ENCODE measurements at places on chromosomes 3 and 15.

GRCh38 chr15:85595804-85596536 lies 198.8 kb downstream of the KLHL25 start:
- no peak for DNase-seq
- H3K36me3 ChIP-seq, result no peaks in the 10 kb centered on the region
- H3K4me1 ChIP-seq, result peaks cover 5% of the 10 kb centered on the region
- H3K27ac ChIP-seq, result no peak overlapping the region
- no peak overlapping the region for H3K4me3 ChIP-seq
- H3K27me3 ChIP-seq, result no peaks in the 10 kb centered on the region

GRCh38 chr15:59247364-59247763 lies 40.7 kb downstream of the LDHAL6B start:
- no peaks in the 10 kb centered on the region for H3K36me3 ChIP-seq
- no peak overlapping the region for H3K27ac ChIP-seq
- no peaks in the 10 kb centered on the region for H3K27me3 ChIP-seq
- no peaks in the 10 kb centered on the region for H3K4me1 ChIP-seq
- no peak for DNase-seq
- no peak overlapping the region for H3K4me3 ChIP-seq

DNA sequence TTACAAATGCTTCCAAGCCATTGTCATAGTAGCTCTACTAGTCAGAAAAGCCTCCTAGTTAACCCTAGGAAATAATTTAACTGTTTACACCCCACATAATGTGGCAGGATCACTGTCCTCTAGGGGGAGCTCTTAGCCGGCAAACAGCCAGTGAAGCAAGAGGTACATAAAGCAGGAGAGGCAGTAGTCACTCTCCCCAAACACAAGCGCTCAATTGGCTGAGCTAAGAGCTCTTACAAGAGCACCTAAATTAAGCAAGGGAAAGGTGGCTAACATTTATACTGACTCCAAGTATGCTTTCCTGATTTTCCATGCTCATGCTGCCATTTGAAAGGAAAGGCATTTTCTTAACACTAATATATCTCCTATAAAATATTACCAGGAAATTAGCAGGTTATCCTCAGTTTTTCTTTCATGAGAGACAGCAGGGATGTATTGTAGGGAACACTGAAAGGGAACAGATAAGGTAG lies 37.6 kb downstream of the NCEH1 start:
- no peak overlapping the region for H3K27ac ChIP-seq
- H3K36me3 ChIP-seq, result no peaks in the 10 kb centered on the region
- H3K27me3 ChIP-seq, result no peaks in the 10 kb centered on the region
- H3K4me1 ChIP-seq, result no peaks in the 10 kb centered on the region

GRCh38 chr15:92606126-92606835 lies 49.3 kb downstream of the FAM174B start:
- H3K27ac ChIP-seq, result no peak overlapping the region
- no peak overlapping the region for H3K4me3 ChIP-seq
- no peaks in the 10 kb centered on the region for H3K4me1 ChIP-seq

- no peak overlapping the region for H3K27ac ChIP-seq
- no peaks in the 10 kb centered on the region for H3K36me3 ChIP-seq
- no peak for DNase-seq
- H3K4me3 ChIP-seq, result no peak overlapping the region
These were observed 53.0 kb downstream of the SLC6A1 start for GRCh38 chr3:11045536-11045935.

GRCh38 chr3:169603661-169604060 lies 59.9 kb downstream of the MECOM start:
- H3K36me3 ChIP-seq, result no peaks in the 10 kb centered on the region
- no peak for DNase-seq
- H3K27ac ChIP-seq, result no peak overlapping the region
- H3K4me3 ChIP-seq, result no peak overlapping the region

DNA sequence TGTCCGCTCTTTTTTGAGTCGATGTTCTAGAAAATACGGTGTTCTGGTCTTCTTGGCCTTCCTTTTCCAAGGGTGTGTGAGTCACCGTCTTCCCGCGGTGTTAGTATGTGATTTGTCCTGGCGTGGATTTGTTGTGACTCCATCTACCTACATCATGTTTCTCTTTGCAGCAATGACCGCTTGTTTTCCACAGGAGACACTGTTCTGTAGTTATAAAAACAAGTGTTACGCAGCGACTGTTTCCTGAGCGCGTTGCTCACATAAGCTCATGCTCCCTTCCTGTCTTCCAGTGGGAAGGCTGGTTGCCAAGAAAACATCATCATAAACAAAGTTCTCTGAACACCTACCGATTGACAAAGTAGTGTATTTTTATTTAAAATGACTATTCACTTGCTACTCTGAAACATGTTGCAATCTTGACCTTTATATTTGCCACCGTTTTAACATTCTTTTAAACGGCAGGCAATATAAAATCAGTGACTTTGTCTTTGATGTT lies 19.0 kb downstream of the USP13 start:
- no peaks in the 10 kb centered on the region for H3K4me1 ChIP-seq
- DNase-seq, result peak; percentile 33
- no peaks in the 10 kb centered on the region for H3K27me3 ChIP-seq
- H3K36me3 ChIP-seq, result no peaks in the 10 kb centered on the region
- H3K27ac ChIP-seq, result peak overlapping the region; percentile 10

DNA sequence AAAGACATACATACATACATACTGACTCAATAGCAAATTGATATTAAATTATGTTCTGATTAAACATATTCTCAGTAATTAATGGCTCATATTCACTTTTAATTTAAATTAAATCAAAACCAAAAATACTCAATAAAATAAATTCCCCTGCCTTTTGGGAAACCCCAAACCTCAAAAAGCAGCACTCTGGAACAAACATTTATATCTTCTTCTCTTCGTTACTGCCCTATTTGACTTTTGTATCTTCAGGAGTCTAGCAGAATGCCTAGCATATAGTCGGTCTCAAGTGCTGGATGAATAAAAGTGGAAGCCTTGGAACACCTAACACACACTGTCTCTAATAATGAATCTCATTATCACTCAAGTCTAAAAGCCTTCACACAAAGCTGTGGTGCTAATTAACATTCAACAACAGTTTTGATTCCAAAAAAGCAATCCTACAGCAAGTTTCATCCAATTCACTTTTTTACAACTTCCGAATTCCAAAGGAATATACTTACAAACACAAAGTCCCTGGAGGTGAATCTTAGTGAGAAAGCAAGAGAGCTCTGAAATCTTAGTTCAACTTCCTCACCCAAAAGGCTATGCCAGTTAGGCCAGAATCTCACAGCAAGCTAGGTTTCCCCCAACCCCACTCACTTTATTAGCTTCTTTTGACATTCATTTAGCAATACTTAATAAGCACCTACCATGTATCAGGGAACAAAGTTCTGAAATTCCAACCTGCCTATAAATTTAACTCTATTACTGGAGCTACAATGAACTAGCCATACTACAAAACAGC lies 35.0 kb downstream of the GSK3B start:
- no peaks in the 10 kb centered on the region for H3K27me3 ChIP-seq
- no peaks in the 10 kb centered on the region for H3K4me1 ChIP-seq
- no peak overlapping the region for H3K4me3 ChIP-seq
- no peak overlapping the region for H3K27ac ChIP-seq
- no peak for DNase-seq

DNA sequence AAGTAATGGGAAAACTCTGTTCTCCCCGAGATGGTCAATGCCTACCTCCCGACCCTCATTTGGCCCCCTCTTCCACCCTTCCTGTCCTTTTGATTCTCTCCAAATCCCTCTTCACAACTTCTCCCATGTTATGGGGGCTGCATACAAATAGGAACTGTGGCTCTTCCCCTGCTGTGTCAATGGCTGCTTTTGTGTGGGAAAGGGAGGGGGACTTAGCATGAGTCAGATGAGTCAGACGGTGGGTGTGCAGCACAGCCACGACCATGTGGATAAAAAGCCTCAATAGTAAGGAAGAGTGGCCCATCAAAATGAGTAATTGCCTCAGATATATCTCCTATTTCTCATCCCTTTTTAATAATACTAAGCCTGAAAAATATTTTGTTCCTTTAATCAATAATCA lies 31.9 kb downstream of the SPATA16 start:
- no peaks in the 10 kb centered on the region for H3K36me3 ChIP-seq
- H3K4me1 ChIP-seq, result no peaks in the 10 kb centered on the region
- no peak overlapping the region for H3K4me3 ChIP-seq

GRCh38 chr3:122146466-122146865 lies 37.0 kb upstream of the CASR start:
- no peak overlapping the region for H3K27ac ChIP-seq
- H3K4me1 ChIP-seq, result no peaks in the 10 kb centered on the region
- no peaks in the 10 kb centered on the region for H3K36me3 ChIP-seq
- H3K27me3 ChIP-seq, result no peaks in the 10 kb centered on the region

- no peak overlapping the region for H3K27ac ChIP-seq
- no peaks in the 10 kb centered on the region for H3K27me3 ChIP-seq
- H3K4me3 ChIP-seq, result no peak overlapping the region
- no peaks in the 10 kb centered on the region for H3K4me1 ChIP-seq
These were observed 19.7 kb upstream of the TM4SF19 start for GRCh38 chr3:196357905-196358304.

DNA sequence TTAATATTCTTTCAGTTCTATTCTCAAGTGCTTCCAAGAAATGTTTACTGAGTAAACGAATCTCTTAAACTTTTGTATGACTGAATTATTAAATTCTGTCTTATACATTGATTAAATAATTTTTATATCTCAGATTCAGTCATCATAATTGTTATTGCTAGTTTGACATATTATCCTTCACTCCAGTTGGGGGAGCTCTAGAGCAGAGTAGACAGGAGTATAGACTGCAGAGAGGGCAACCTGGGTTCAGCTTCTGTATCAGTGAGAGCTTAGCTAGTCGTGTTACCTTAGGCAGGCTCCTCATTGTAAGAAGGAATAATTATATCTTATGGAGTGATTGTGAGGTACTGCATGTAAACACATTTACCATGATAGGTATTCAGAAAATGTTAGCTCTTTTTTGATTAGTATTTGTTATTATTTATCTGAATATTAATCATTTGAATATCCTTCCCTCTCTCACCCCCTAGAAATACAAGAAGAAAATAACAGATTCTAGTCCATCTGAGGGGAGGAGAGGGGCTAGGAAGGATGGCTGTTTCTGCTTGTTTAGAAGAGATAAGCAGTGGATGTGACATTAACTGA lies 31.0 kb upstream of the ZCWPW2 start:
- no peak overlapping the region for H3K27ac ChIP-seq
- DNase-seq, result no peak
- H3K36me3 ChIP-seq, result peaks cover 6% of the 10 kb centered on the region
- no peaks in the 10 kb centered on the region for H3K27me3 ChIP-seq
- H3K4me3 ChIP-seq, result no peak overlapping the region

DNA sequence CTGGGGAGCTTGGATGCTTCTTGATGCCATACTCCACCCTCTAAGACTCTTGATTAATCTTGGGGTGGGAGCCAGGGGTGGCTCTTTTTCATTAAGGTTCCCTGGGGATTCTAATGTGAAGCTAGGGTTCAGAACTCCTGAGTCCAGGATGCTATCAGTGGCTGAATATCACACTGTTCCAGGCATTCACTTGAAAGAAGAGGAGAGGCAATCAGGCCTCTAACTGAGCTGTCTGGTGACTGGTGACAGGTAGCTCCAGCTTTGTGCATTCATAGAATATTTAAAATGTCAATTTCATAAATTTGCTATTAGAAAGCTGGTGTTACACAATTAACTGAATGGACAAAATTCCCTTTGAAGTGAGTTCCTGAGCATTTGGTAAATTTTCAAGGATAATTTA lies 139.0 kb downstream of the CHDH start:
- H3K4me1 ChIP-seq, result no peaks in the 10 kb centered on the region
- H3K4me3 ChIP-seq, result no peak overlapping the region
- no peak for DNase-seq

GRCh38 chr15:66876731-66877476 lies 174.9 kb downstream of the SMAD6 start:
- no peaks in the 10 kb centered on the region for H3K4me1 ChIP-seq
- DNase-seq, result no peak
- H3K27ac ChIP-seq, result peak overlapping the region; percentile 30
- no peaks in the 10 kb centered on the region for H3K36me3 ChIP-seq
- H3K4me3 ChIP-seq, result no peak overlapping the region

GRCh38 chr3:32438596-32439344 lies 47.1 kb downstream of the CMTM7 start:
- H3K4me3 ChIP-seq, result no peak overlapping the region
- no peaks in the 10 kb centered on the region for H3K27me3 ChIP-seq
- H3K36me3 ChIP-seq, result no peaks in the 10 kb centered on the region
- H3K4me1 ChIP-seq, result no peaks in the 10 kb centered on the region

DNA sequence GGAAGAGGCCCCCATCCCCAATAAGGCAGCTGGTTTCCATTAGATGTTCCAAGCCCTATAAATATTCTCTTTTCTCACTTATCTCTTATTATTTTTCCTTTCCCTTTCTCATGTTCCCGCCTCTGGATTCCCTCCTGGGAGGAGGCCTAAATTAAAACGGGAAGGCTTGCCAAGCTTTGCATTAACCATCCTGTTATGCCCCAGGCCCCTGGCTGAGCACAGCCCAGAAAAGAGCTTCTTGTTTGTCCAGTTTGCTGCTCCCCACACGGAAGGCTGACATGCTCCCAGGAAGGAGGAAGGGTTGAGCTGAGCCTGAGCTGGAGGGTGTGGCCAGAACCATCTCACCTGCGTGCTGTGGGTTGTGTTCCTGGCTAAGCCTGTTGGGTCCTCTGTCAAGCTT lies 63.1 kb upstream of the BOC start:
- no peaks in the 10 kb centered on the region for H3K4me1 ChIP-seq
- H3K4me3 ChIP-seq, result no peak overlapping the region
- H3K36me3 ChIP-seq, result no peaks in the 10 kb centered on the region
- H3K27me3 ChIP-seq, result no peaks in the 10 kb centered on the region
- DNase-seq, result peak; percentile 64

- no peaks in the 10 kb centered on the region for H3K36me3 ChIP-seq
- H3K27me3 ChIP-seq, result no peaks in the 10 kb centered on the region
- no peak for DNase-seq
- H3K4me1 ChIP-seq, result no peaks in the 10 kb centered on the region
- H3K27ac ChIP-seq, result no peak overlapping the region
These were observed 88.0 kb downstream of the OSBPL10 start for GRCh38 chr3:31892916-31893573.

DNA sequence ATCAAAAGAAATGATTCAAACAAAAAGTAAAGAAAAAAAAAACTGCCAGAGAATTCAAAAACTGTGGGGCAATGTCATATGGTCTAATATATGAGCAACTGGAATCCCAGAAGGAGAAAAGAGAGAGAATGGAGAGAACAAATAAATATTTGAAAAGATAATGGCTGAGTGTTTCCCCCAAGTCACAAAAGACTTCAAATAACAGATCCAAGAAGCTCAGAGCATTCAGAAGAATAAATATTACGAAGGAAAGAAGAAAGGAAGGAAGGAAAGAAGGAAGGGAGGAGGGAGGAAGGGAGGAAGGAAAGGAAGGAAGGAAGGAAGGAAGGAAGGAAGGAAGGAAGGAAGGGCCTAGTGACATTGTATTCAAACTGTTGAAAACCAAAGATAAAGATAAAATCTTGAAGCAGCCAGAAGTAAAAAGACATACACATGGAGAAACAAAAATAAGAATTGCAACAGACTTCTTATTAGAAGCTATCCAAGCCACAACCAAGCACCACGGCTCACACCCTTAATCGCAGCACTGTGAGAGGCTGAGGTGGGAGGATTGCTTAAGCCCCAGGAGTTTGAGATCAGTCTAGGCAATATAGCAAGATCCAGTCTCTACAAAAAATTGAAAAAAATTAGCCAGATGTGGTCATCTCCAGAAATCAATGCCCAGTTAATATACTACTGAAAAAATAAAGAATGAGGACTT lies 118.9 kb upstream of the IGSF10 start:
- peak overlapping the region; percentile 48 for H3K27ac ChIP-seq
- H3K27me3 ChIP-seq, result no peaks in the 10 kb centered on the region
- no peaks in the 10 kb centered on the region for H3K36me3 ChIP-seq
- H3K4me3 ChIP-seq, result no peak overlapping the region

Measured in breast epithelium (tissue), 4 donors.